ENCODE measurements at places on chromosomes 5 and 9.

DNA sequence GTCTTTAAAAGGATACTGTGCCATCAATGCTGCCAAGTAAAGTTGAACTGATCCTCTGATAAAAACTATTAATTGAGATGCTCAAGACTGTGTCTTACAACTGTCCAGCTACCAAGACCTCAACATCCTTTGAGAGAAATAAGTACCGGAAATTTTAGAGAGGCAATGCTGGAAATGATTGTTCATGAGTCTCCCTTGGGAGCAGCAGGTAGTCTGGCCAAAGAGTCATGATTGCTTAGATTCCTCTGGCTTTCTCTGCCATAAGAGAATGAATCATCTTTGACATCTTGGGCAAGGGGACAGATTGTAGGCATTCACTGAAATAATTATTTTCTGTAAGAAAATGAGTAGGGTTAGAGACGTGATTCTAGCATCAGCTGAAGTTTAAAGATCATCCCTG is 466.6 kb upstream of the DAB2 start:
- no peak for DNase-seq

DNA sequence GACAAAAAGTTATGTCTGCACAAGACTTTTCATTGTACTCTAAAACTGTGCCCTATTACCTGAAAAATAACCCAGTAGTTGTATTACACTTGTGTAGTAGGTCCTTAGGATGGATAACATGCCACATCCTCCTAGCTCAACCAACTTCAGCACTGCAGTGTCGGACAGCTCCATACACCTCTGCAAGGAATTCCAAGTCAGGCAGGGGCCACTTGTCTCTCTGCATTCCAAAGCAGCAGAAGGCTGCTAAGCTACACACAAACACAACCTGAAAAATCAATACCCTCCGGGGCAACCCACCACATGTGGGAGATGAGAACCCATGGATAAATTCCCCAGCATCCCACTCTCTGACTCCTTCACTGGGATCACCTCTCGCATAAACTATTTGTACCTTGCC is 50.2 kb downstream of the MED10 start:
- DNase-seq, result no peak

- no peak for DNase-seq
Observed at GRCh38 chr5:172849606-172850453, 15.8 kb downstream of the ERGIC1 start.

GRCh38 chr5:39501397-39501796 is 76.6 kb upstream of the DAB2 start:
- no peak for DNase-seq

DNA sequence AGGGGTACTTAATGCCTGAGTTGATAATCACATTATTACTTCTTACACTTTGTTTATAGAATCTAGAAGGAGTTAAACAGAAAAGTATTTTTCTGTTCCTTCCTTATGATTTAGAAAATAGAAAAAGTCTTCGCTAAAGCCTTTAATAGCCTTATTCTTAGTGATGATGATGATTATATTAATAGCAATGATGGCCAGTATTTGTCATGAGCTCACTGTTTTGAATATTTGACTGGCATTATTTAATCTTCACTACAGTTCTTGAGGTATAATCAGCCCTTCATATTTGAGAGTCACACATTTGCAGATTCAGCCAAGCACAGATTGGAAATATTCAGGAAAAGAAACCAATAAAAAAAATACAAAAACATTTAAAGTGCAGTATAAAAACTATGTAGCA is 23.3 kb downstream of the NIPBL start:
- no peak for DNase-seq

DNA sequence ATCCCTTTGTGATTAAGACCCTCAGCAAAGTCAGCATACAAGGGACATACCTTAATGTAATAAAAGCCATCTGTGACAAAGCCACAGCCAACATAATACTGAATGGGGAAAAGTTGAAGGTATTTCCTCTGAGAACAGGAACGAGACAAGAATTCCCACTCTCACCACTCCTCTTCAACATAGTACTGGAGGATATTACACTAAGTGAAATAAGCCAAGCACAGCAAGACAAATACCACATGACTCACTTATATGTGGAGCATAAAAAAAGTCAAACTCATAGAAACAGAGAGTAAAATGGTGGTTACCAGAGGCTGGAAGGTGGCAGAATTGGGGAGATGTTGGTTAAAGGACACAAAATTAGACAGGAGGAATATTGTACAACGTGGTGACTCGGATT is 118.1 kb upstream of the NFIL3 start:
- no peak for DNase-seq

GRCh38 chr5:142915813-142916424 is 145.7 kb downstream of the ARHGAP26 start:
- DNase-seq, result no peak

DNA sequence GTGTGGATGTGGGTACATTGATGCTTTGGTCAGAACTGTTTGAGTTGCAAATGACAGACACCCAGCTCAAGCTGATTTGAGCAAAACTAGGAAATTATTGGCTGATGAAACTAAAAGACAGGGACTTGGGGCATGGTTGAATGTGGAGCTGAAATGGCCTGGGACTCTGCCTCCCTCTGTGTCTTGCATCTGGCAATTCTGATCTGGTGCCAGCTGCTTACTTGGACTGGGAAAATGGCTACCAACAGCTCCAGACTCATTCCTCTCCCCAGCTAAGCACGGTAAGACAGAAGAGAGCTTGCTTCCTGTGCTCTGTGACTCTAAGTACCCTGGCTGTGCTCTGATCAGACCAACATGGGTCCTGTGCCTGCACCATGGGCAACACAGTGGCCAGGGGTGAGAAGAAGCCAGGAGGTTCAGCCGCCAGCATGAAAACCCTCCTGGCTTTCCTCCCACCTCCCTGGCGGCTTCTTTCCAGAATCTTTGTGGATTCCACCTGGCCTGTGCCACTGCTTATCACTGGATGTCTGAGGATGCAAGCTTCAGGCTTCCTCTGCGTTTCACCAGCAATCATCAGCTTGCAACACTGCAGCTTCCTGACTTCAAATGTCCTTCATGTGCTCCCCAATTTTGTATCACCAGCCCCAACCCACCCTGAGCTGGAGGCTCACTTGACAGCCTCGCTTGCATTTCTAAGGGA is 44.1 kb downstream of the C5orf15 start:
- no peak for DNase-seq

DNA sequence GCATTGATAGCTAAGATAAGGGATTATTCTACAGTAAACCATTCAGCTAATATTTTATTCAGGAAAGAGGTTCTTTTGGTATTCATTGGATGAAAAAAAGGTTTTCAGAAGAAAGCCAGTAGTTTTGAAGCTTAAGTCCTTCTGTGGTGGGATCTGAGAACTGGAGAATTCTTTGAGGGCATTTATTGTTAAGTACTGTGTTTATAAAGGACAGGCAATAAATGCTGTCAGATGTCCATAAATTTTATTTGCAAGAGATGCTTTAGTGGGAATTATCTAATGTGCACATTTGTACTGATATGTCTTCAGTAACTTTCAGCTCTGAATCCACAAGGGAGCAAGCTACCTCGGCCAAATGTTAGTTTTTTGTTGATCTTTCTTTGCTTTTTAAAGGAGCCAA is 321.3 kb downstream of the MARCHF11 start:
- no peak for DNase-seq
